ENCODE measurements at places on chromosomes 6 and 20.

DNA sequence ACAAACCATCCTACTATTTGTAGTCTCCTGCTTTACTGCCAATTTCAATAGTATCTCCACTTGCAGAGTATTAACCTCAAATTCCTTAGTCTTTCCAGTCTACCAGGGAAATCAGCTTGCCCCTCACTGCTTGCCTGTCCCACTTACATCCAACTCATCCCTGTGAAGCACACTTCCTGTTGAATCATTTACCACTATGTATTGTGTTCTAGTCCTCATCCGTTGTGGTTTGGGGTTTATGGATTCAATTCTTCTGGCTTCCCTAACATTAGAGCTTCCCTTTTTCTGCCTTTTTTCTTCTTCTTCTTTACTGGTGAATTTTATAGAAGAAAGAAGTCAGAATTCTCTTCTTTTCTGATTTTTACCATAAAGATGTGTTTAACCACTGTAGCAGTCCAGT, 5.1 kb upstream of the TXLNB start:
- no peak for DNase-seq

DNA sequence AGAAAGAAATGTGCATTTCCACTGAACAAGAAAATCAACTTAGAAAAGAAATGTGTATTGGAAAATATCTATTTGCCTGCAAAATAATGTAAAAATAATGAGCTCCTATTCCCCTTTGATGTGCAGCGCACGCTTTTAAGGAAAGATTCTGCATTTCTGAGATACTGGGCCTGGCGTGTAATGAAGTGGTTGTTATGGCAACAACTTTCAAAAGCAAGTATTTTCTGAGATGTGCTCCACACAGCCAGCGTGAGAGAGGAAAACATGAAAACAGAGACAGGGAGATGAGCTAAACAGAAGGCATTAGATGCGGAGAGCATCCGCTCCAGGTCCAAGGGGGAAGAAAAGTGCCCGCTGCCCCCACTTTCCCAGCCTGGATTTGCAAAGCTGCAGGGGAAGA, 39.1 kb upstream of the GTSF1L start:
- DNase-seq: no peak

GRCh38 chr6:158729906-158730540, 80.2 kb downstream of the SYTL3 start:
- no peak for DNase-seq

DNA sequence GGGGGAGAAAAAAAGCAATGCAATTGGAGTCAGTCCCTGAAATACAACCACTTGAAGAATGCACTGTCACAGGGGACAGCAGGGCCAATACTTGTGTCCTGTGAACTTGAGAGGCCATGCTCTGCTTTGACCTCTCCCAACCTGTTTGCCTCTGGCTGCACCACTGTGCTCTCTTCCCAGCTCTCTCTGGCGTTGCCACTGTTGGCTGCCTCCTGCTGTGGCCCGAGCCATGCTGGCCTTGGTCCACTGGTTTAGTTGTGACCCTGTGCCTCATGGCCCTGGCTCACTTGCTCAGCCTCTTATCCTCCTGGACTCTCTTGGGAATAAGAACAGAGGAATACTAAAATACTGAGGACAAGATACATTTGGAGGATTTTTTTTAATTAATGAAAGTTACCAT, 14.5 kb upstream of the FBXO30 start:
- DNase-seq: no peak

DNA sequence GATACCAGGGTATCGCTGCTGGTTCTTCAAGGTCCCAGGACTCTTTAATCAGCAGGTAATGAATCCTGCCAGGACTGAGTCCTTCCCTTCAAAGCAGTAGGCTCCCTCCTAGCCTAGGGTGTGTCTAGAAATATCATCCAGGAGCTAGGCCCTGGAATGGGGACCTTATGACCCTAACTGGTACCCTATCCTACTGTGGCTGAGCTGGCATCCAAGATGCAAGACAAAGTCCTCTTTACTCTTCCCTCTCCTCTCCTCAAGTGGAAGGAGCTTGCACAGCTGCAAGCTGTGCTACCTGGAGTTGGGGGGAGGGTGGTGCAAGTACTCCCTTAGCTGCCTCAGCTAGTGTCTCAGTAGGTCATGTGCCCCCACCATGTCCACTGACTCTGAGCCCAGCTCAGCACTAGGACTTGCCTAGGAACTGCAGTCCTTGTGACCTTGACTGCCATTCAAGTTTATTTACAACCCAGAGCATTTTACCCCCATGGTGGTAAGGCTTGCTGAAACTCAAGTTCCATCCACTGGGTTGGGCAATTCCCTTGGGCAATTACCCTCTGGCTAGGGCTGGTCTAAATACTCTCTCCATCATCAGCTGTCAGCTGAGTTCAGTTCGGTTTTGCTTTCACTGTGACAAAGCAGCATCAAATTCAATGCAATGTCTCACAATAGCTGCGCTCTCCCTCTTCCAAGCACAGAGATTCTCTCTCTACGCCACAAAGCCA, 48.4 kb upstream of the TOP1 start:
- no peak for DNase-seq

GRCh38 chr6:169072127-169073042, 181.3 kb downstream of the THBS2 start:
- DNase-seq: no peak

Measured in AG09309 (cell line).